NCI-H748 treated with DMSO at 0.1 percent for 48 hours (cell line): ENCODE measurements at places on chromosomes 16 and 17.

DNA sequence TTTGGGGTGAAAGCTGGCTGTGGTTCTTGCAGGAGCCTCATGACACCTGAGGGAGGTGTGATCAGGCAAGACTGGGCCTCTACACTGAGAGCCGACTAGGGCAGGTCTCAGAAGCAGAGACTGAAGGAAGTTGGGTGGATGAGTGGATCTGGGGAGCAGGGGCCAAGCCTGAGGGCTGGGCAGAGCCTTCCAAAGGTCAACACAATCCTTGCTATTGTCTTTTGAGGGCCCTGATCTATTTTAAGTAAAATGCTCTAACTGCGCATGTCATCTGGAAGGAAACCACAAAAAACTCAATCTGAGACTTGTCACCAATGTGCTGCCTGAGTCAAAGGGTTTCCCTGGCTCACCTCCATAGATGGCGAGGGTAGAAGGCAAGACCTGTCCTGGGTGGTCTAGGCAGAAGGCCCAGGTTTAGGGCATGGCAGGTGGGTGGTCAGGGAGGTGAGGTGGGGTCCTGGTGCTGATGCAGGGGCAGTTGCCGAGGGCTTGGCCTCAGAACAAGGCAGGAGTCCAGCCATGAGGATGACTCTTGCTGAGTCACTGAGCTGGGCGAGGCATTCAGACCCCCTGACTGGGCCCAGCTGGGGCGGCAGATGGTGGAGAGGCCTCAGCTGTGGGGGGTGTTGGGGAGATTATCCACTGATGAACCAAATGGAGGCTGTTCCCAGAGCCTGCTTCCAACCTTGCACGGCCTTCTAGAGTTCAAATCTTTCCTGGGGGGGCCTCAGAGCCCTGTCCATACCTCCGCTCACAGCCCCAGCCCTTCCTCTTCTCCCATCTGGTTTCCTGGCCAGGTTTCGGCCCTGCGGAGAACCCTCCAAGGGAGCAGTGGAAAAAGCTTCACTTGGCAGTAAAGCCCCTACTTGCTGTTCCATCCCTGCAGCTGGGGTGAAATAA is 5.1 kb downstream of the MVP start:
- no peak for DNase-seq

GRCh38 chr17:17425005-17425404 is 51.8 kb upstream of the MED9 start:
- no peak for DNase-seq

- DNase-seq = no peak
These were observed 22.9 kb upstream of the CDH13 start for GRCh38 chr16:82603784-82604411.

- no peak for DNase-seq
These were observed 134.6 kb downstream of the GAS7 start for GRCh38 chr17:10063730-10064241.

DNA sequence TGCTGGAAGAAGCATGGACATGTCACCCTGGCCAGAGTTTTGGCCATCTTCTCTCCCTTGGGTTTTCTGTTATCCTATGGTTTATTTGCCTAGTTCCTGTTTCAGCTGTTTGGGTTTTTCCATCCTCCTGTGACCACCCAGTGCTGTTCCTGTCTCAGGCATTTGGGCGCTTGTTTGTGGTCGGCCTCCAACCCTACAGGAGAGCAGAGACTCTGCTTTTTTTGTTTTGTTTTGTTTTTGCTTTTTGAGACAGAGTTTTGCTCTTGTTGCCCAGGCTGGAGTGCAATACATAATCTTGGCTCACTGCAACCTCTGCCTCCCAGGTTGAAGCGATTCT is 3.3 kb upstream of the ZC3H7A start:
- DNase-seq = no peak

DNA sequence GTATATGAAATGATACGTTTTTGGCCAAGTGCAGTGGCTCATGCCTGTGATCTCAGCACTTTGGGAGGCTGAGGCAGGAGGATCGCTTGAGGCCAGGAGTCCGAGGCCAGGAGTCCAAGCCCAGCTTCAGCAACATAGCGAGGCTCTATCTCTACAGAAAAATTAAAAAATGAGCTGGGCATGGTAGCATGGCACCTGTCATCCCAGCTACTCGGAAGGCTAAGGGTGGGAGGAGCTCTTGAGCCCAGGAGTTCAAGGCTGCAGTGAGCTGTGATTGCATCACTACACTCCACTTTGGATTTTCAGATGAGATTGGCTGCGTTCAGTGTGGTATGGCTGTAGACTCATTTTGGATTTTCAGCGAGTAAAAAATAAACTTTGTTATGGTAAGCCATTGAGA is 112.4 kb downstream of the DNAH3 start:
- no peak for DNase-seq

- no peak for DNase-seq
These were observed 13.9 kb downstream of the RECQL5 start for GRCh38 chr17:75652934-75653549.

DNA sequence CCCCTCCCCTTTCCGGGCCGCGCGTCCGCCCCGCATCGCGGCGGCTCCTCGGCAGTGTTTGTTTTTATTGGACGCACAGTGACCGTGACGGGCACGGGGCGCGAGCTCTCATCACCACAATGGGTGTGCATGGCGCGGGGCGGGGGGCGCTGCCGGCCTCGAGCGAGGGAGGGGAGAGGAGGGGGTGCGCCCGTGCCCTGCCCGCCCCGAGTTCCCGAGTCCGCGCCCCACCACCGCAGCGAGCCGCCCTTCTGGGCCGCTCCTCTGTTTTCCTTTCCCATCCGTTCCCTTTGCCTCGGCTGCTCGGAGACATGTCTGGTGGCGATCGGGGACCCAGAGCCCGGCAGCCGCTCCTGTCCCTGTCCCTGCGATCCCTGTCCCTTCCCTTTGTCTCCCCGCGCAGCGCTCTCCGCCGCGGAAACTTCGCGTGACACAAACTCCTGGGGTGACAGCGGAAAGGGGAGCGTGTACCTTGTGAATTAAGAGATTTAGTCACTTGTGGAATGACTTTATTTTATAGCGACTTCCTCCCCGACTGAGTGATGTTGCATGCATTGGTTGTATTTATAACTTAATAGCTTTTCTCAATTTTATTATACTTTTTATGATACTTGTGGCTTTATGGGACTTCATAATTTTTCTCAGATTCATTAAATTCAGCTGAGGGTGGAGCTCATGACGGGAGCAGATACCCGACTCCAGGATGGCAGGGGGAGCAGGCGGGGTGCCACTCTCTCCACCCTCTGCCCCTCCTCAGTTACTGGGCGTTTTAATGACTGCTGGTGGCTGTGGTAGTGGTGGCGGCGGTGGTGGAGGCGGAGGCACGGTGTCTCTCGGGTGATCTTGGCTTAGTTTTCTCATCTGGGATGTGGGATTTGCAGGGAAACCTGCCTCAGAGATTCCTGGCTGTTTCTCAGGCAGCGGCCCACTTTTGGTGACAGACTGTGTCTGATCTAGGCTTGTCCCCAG is 40.8 kb downstream of the MRM1 start:
- no peak for DNase-seq

DNA sequence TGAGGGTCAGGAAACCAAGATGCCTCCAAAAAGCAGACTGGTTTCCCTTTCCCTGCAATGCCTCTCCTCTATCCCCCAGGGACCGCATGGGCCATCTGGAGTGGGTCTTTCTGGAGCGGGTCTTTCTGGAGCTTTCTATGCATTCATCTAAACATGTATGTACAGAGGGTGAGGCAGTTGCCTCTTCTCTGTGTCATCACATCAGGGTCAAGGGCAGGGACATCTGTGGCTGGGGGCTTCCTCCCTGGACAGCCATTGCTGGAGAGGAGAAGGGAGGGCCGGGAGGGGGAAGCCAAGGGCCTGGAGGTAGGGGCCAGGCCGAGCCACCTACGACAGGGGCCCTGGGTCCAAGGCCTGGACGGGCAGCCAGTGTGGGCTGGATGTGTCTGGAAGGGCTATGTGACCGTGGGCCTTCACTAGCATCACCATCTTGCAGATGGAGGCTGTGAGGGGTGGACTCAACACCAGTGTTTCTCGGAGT is 840 bp downstream of the ADCY7 start:
- DNase-seq = no peak

- DNase-seq = no peak
These were observed 181.1 kb downstream of the SNX29 start for GRCh38 chr16:12157517-12158093.

GRCh38 chr16:399340-400019 is 2.2 kb upstream of the DECR2 start:
- DNase-seq = no peak

DNA sequence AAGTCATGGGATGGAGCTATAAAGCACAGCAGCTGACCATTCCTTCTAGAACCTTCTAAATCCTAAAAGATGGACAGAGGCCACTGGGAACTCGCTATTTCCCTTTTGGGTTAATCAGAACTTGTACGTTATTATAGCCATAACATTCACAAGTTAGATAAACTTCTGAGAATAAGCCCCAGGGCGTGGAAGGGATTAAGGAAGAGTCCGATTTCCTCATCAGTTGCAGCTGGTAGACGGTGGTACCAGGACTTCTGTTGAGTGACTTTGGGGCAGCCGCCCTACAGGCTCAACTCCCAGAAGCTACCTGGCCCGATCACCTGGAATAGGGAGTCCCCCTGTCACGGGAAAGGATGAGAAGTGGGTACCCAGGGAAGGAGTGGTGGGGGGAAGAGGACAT is 370.1 kb upstream of the ZFHX3 start:
- no peak for DNase-seq

- DNase-seq = no peak
These were observed 311.7 kb downstream of the BCAS3 start for GRCh38 chr17:60989379-60989778.

DNA sequence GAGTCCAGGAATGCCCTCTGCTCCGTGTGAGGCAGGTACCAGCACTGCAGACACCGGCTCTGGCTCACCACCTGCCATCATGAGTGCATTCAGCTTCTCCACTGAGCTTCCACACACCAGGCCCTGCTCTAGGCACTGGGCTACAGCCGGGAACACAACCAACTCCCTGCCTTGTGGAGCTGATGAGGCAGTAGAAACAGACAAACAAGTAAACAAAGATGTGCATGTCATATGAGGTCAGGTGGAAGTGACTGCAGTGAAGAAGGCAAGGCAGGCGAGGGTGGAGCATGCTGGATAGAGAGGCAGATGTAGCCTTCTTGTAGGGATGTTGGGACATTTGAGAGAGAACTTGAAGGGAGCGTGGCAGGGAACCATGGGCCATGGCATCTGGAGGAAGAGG is 5.0 kb downstream of the NLRC5 start:
- DNase-seq = no peak

- DNase-seq = no peak
These were observed 149.2 kb downstream of the MYO1D start for GRCh38 chr17:32727681-32728080.

GRCh38 chr17:71516149-71516548 is 604.7 kb upstream of the SOX9 start:
- peak; percentile 30 for DNase-seq

DNA sequence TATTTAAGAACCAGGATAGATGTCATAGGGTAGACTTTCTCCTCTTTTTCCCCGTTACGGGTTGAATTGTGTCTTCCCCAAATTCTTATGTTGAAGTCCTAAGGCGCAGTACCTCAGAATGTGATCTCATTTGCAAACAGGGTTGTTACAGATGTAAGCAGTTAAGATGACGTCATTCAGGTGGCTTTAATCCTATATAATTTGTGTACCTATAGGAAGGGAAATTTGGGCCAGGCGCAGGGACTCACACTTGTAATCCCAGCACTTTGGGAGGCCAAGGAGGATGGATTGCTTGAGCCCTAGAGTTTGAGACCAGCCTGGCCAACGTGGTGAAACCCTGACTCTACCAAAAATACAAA is 99.5 kb upstream of the DHX40 start:
- DNase-seq = no peak

DNA sequence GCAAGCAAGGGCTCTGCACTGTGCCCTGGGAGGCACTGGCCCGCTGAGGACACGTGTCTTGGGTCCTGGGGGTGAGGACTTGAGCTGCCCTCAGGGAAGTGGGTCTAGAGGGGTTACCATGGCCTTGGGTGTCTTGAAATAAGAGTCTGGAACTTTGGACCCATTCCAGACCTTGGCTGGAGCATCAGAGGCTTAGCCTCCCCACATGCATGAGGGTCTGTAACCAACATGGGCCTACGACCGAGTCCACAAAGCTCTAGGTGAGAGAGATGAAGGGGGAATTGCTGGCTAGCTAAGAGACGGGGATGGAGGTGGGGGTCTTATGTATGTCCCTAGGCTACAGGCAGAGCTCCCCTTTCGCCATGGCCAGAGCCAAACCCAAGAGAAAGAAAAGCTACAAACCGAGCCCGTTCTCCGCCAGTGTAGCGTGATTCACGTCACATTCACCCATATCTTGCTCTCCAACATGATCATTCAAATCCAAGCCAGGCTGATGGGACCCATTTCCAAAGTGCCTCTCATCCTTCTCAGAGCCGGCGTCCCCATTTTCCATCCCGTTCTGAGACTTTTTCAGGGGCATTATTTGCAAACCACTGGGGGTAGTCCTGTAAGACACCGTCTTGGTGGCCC is 120.1 kb downstream of the CDYL2 start:
- DNase-seq = no peak

DNA sequence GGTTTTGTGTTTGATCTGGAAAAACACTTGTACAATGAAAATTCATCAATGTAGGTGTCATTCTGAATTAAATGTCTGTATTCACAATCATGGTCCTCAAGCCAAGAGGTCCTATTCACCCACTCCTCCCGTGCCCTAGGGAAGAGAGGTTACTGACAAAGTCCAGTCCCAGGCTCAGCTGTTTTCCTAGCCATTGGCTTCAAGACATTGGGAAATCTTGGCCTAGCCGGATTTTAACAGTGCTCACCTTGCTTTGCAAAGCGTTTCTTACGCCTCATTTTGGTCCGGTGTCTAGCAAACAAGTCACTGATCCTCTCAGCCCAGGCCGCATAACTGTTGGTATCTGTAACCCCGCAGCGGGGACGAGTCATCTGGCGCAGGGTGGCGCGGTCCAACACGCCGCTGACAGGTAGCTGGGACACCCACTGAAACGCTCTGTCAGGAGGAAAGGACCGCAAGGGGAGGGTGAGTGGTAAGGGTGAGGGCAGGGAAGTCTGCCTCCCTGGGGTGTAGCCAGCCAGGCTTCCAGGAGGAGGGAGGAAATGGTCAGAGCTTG is 16.7 kb downstream of the MMP28 start:
- DNase-seq = no peak

DNA sequence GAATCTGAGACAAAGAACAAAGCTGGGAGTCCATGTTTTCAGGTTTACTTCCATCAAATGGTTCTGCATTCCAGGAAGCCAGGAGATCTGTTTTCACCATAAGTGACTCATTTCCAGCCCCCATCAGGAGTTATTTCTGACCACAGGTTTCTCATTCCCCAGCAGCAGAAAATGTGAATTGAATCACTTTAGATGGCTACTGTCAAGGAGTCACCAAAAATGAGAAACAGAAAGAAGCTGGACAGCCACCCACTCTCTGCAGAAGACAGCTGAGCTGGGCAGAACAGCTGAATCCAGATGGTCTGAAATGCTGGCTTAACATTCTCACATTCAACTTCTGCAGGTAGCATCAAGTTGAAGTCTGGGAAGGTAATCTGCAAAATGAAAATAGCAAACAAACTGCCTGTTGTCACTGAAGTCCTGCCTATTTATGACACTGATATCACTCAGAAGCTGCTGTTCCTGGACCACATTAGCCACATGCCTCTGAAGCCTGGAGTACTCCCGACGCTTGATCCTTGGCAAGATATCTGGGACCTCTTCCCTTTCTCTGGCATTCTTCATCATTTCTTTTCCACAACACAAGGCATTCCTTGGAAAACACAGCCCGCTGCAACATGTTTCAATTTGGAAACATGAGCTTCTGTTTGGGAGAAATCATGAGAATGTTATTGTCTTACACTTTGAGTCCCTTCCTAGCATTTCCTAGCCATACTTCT is 15.3 kb downstream of the CCL11 start:
- no peak for DNase-seq
